ENCODE measurements at places on chromosomes 11 and 22.

DNA sequence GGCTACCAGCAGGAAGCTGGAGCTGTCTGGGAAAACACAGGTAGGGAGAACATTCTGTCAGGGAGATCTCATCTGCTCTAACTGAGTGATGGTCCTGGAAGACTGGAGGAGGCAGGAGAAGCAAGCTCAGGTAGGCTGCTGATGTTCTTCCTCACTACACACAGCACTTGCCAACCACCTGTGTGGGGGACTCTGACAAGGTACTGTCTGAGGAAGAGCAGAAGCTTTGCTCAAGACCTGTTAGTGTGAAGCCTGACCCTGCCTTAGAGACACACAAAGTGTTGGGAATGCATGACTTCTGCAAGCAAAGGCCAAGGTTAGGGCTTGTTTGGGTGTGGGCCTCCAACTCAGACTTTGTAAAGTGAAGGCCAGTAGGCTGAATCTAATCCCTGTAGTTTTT lies 46.5 kb downstream of the CHST1 start:
- DNase-seq: no peak

DNA sequence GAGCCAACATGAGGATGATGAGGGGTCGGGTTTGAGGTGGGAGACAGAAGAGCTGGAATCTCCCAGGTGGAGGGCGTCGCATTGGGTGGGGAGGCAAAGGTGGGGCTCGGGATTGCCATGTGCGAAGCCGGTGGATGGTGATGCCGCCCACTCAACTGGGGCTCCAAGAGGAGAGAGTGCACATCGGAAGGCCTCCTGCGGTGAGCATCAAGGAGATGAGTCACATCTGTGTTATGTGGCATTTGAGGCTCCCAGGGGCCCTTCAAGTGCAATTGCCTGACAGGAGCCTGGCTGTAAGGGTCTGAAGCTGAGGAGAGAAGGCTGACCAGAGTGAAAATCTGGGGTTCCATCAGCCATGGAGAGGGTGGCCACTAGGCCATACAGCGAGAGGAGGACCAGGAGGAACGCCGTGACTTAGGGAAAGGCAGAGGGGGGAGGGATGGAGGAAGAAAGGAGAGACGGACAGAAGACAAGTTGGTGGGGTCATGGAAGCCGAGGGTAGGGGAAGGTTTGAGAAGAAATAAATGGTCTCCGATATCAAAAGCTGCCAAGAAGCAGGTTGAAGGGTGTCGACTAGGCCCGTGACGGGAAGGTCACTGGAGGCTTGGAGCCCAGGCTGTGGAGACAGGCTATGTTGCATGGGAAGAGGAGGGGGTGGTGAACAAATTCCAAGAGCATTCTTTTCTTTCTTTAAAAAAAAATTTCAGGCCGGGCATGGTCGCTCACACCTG lies 21.3 kb downstream of the RASD2 start:
- no peak for DNase-seq

DNA sequence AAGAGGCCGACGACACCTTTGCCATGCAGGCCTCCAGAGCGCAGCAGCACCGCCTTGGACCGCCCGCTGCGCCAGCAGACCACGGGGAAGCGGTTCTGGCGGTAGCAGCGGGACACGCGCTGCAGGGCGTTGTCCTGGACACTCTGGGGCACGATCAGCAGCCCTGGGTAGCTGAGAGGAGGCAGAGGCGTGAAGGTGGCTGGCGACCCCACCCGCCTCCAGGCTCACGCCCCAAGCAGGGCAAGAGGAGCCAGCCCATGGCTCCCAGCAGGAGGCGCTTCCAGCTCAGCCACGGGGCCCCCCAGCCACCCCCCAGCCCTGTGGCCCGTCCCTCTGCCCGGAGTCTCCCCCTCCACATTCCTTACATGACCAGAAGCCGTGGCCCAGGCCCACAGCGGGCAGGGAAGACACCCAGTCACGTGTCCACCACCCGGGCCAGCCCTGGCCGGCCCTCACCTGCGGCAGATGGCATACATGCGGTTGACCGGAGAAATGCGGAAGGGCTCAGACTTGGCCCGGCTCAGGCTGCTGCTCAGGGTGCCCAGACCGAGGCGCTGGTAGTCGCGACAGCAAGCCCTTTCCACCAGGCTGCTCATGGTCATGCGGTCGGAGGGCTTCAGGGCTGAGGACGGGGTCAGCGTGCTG lies 15.2 kb downstream of the SBF1 start:
- no peak for DNase-seq

DNA sequence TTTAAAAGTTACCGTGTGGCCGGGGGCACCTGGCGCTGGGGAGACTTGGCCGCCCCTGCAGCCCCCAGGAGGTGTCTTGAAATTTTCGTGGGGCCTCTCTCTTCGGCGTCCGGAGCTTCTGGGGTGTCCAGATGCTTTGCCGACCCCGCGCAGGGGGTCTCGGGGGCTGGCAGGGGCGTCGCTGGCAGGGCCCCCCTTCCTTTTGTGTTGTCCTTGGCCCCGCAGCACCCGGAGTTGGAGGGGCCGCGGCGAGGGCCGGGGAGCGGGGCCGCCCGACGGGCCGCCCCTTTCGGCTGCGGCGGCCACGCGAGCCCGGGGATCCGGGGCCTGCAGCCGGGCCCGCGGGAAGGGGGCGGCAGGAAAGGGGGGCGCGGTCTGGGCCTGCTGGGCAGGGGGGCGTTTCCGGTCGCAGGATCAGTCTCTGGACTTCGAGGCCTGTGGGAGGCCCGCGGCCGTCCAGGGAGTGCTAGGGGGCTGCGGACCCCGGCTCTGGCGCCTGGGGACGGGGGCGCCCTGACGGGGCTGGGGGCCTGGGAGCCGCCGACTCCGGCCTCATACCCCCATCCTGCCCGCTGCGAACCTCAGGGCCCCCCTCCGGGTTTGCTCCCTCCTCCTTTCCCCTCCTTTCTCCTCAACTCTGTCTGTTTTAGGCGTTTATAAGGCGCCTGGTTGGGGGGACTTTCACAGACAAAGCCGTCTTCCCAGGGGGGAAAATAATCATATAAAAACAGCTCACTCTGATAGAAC lies 869 bp downstream of the ZC3H7B start:
- DNase-seq: peak; percentile 74

GRCh38 chr11:126112547-126112946 lies 49.9 kb upstream of the CDON start:
- DNase-seq: no peak

DNA sequence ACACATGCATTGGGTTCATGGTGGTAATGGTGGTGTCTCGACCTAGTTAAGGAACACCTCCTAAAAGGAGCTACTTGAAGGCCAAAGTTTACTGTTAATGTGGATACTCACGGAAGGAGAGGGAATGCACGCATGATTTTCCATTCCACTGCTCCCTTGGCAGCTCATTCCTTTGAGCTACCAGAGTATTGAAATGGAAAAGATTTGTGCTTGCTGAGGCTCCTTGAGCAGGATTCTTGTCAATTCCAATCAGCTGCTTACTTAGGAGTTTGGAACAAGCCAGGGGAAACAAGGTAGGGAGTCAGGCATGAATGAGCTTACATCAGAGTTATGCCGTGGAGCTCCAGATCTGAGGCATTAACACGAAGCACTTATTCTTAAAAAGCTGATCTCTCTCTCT lies 108.8 kb downstream of the GRIA4 start:
- peak; percentile 8 for DNase-seq

DNA sequence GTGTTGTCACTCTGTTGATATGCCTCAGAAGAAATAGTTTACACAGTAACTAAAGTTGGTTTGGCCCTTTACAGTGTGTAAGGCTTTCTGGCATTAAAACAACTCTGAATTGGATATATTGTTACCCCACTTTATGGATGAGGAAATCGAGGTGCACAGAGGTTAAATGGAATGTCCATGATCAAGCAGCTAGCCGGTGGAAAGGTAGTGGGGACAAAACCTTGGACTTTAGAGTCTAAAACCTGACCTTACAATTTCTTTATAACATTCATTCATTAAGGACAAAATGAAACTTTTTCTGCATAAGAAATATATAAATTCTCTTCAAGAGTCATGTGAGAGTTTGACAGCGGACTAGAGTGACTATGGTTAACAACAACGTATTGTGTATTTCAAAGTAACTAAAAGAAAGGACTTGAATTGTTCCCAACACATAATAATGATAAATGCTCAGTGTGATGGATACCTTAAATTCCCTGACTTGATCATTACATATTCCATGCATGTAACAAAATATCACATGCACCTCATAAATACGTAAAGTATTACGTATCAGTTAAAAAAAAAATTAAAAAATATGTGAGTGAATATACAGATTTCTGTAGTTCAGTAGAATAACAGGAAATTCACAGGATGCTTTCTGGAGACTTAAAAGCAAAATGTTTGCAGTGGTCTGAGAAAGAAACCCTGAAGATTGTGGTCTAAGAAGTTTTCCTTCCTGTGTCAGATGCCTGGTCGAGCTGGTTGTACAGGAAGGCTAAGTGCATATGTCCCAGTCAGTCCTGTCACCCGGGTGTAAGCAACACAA lies 51.0 kb downstream of the TEAD1 start:
- DNase-seq: no peak

- DNase-seq: no peak
Observed at GRCh38 chr11:9955391-9955790, 291.5 kb downstream of the SWAP70 start.

GRCh38 chr11:26599425-26599824 lies 27.4 kb upstream of the MUC15 start:
- no peak for DNase-seq

- DNase-seq: no peak
Observed at GRCh38 chr11:116294630-116295029, 478.2 kb downstream of the BUD13 start.

DNA sequence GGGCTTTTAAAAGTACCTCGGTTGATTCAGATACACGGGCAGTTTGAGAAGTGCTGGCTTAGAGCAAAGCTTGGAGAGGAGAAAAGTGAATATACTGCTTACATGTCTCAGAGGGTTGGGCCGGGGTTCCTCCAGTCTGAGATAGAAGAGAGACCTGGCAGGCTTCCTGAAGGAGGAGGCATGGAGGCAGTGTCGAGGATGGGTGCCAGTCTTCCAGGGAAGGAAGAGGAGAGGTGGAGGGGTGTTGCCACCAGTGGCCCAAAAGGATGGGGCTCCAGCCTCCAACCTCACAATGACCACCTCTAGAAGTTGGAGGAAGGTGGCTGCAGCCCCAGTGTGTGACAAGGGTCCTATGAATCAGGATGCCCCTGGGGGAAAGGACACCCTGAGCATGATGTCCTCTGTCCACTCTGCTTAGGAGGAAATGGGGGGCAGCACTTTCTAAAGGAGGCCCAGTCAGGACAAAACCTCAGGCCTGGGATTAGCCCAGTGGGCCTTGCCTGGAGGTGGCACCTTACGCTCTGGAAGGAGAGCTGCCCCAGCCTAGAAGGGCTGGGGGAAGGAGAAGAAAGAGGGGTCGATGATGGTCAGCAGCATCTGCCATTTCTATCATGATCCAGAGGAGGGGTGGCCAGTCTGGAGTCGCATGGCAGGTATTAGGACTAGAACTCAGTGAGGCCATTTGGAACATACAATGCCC lies 65.2 kb downstream of the CD82 start:
- DNase-seq: no peak

GRCh38 chr11:64969209-64969608 lies 2.7 kb downstream of the MAJIN start:
- DNase-seq: no peak

DNA sequence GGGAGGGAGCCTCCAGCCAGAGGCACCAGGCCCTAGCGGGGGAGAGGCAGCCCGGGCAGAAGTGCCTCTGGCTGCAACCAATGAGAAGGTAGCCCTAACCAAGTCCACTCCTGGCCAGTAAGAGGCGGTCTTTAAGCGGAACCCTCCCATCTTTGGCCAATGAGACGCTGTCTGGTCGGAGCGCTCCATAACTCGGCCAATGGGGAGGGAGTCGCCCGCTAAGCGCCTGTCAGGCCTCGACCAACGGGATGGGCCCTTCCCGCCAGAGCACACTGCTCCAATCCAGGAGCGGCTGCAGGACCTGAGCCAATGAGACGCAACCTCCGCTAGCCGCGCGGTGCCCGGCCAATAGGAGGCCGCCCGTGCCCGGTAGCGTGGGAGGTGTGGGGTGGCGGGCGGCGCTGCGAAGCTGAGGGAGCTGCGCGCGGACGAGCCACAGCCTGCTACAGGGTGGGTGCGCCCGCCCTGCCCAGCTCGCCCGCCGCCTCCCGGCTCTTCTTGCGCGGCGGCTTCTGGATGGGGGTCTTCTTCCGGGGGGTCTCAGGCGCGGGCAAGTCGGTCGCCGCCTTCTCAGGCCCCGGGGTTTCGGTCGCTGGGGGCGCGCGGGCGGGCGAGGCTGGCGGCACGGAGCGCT lies 12.6 kb downstream of the SCARF2 start:
- DNase-seq: peak; percentile 52

GRCh38 chr22:27681037-27681436 lies 120.5 kb downstream of the MN1 start:
- no peak for DNase-seq

GRCh38 chr22:36185828-36186624 lies 15.6 kb downstream of the APOL4 start:
- no peak for DNase-seq

DNA sequence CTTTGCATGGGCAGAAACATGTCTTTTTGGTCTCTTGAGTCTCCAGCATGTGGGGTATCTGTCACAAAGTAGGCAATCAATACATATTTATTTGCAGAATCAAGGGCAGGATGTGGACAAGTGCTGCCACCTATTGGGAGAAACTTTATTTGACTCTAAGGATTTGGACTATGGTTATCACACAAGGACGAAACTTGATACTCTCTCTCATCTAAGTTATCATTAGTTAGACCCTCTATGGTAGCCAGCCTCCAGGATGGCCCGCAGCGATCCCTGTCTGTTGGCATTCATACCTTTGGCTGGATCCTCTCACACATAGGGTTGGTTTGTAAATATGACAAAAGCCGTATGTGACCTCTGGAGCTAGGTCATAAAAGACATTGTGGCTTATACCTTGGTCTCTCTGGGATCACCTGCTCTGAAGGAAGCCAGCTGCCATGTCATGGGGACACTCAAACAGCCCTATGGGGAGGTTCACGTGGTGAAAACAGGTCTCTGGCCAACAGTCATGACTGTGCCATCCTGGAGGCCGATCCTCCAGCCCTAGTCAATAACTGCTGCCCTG lies 1.1 kb upstream of the FBXO7 start:
- DNase-seq: peak; percentile 41

GRCh38 chr11:1448882-1449281 lies 37.7 kb downstream of the MOB2 start:
- DNase-seq: no peak

GRCh38 chr11:13983081-13983751 lies 20.7 kb downstream of the SPON1 start:
- DNase-seq: peak; percentile 32

- no peak for DNase-seq
Observed at GRCh38 chr11:61026121-61027031, 54.9 kb downstream of the CD6 start.

GRCh38 chr11:44859528-44859925 lies 91.2 kb downstream of the TP53I11 start:
- no peak for DNase-seq

Data from right kidney (tissue), 9 donors.